CD4-positive, CD25-positive, alpha-beta regulatory T cell (primary cell): ENCODE measurements at places on chromosomes 7 and 10. TPM values are rescaled to one million over a fixed set of nuclear protein-coding genes. Genes with fewer than 3 reads are reported as not detected.

Gene IDI2
- not detected for total RNA-seq

Gene PANK1
- 0.49 TPM for total RNA-seq

- no peak for DNase-seq
Measured at GRCh38 chr7:139699640-139700504, 77.9 kb downstream of the HIPK2 start.

Gene KIF5B
- total RNA-seq, result 69.0 TPM

DNA sequence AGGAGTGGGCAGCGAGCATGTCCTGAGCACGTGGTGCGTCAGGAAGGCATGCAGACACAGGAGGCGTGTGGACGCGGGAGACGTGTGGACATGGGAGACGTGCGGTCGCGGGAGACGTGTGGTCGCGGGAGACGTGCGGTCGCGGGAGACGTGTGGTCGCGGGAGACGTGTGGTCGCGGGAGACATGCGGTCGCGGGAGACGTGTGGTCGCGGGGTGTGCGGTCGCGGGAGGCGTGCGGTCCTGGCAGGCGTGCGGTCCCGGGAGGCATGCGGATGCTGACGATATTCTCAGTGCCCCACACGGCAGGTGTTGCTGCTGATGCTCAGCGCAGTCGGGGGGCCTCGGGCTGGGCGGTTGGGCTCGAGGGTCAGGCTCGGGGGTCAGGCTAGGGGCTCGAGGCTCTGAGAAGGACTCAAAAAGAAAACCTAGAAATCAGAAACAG lies 94.2 kb downstream of the NKX6-2 start:
- no peak for DNase-seq

- no peak for DNase-seq
Measured at GRCh38 chr7:108735814-108736213, 166.1 kb downstream of the DNAJB9 start.

GRCh38 chr10:4776234-4776638 lies 49.8 kb upstream of the AKR1E2 start:
- peak; percentile 2 for DNase-seq

Gene AKR1C4
- total RNA-seq, result not detected

Gene TRIM73
- 28.2 TPM for total RNA-seq

Gene CRTAC1
- not detected for total RNA-seq

Gene MUC3A
- total RNA-seq, result not detected

GRCh38 chr7:85733169-85733915 lies 546.5 kb upstream of the SEMA3D start:
- DNase-seq, result no peak

Gene KCP
- total RNA-seq, result 0.22 TPM

DNA sequence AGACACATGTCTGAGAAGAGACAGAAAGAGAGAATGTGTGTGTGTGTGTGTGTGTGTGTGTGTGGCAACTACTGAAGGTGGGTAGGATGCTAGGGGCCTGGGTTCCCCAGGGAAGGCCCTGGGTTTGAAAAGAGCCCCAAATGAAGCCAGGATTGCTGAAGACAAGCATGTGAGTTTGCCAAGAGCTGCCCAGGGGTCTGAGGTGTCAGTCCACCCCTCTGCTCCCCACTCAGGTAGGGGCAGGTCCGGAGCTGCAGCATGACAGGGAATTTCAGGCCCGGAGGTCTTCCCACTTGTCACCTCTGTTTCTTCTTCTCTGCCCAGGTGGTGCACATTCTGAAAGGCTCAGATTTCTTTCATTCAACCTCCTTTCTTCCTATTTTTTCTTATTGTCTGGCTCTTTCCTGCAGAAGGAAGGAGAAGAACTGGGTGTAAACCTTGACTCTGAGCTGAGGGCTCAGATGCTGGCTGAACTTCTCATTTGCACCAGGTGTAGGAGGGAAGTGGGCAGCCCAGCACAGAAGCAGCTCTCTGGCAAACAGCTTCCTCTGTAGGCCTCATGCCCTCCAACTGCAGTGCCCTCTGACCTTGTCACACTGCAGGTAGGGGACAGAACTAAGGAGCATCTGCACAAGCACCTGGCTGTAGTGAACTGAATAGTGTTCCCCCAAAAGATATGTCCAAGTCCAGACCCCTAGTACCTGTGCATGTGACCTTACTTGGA lies 79.6 kb upstream of the LRRC4 start:
- peak; percentile 21 for DNase-seq

Gene PNLIPRP1
- total RNA-seq, result not detected

DNA sequence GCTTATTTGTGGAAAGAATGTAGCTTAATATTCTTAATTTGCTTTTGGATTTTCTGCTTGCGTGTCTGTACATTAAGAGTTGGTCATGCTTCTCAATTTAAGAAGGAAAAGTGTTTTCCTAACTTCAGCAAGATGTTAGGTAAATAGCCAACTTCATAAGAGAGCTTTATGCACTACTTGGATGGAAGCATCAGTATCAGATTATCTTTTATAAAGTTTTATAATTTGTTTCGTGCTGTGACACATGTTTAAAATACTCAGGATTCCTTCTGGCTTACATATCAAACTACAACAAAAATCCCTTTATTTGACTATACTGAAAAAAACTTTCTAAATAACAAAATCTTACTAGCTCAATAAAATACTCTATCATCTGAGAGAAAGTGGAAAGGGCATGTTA lies 34.8 kb upstream of the AGR2 start:
- DNase-seq, result no peak

GRCh38 chr10:4662576-4663161 lies 163.3 kb upstream of the AKR1E2 start:
- DNase-seq, result no peak

- DNase-seq, result peak; percentile 1
Measured at GRCh38 chr7:33459340-33459751, 330.0 kb downstream of the BBS9 start.

Gene FERD3L
- total RNA-seq, result not detected

Gene DENND11
- 47.7 TPM for total RNA-seq

DNA sequence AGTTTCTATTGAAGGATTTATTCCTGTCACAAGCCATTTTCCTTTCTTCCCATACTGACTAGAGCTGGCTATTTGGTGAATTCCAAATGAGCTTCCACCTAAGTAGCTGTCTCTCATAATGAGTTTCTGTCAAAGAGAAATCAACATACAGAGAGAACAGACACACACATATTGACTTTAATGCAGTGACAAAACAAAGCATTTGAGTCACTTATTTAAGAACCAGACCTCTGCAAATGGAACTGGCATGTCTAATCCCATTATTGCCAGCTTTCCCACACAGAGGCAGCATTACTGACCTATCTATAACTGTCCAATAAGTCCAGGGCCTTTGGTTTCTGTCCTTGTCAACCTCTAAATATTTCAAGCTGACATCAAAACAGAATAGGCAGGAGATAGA lies 179.3 kb upstream of the CSTF2T start:
- DNase-seq, result no peak

DNA sequence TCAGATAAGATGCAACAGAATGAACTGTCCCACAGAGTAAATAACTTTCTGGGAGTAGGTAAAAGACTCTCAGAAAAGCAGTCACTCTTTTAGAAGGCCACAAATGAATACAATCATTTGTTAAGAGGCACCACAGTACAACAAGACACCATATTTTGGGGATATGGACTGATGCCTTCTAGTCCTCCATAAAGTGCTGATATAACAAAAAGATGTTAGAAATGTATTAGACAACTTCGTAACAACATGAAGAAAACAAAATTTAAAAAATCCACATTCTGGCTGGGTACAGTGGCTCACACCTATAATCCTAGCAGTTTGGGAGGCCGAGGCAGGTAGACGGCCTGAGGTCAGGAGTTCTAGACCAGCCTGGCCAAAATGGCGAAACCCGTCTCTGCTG lies 111.3 kb downstream of the HIPK2 start:
- no peak for DNase-seq
